ENCODE measurements at places on chromosomes 16 and 17.

GRCh38 chr17:41680426-41681040, 8.2 kb upstream of the EIF1 start:
- DNase-seq = no peak

- no peak for DNase-seq
These were observed 24.7 kb downstream of the NGFR start for GRCh38 chr17:49519781-49520180.

- DNase-seq = no peak
These were observed 45.2 kb upstream of the CHMP6 start for GRCh38 chr17:80946449-80946848.

GRCh38 chr17:7885367-7886226, 3.0 kb upstream of the CHD3 start:
- DNase-seq = peak; percentile 40

GRCh38 chr16:76955629-76956028, 235.4 kb upstream of the MON1B start:
- DNase-seq = no peak

DNA sequence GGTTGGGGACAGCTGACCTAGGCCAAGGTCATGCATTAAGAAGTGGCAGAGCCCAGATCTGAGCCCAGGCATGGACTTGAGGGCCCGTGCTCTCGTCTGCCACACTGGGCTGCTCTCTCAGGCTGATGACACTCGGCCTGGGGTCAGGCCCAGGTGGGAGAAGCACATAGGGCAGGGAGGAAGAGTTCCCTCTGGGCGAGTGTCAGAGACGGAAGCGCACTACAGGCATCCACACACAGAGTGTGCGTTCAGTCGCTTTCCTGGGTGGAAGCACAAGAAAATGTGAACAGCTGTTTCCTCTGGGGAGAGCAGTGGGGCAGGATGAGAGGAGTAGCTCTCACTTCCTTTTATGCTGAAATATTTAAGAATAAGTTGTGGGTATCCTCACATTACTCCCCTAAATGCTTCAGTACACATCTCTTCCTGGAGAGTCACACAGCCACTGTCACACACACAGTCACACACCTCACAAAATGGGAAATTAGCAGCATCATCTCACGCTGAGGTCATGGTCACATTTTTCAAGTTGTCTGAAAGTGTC, 59.7 kb downstream of the B9D1 start:
- peak; percentile 86 for DNase-seq

DNA sequence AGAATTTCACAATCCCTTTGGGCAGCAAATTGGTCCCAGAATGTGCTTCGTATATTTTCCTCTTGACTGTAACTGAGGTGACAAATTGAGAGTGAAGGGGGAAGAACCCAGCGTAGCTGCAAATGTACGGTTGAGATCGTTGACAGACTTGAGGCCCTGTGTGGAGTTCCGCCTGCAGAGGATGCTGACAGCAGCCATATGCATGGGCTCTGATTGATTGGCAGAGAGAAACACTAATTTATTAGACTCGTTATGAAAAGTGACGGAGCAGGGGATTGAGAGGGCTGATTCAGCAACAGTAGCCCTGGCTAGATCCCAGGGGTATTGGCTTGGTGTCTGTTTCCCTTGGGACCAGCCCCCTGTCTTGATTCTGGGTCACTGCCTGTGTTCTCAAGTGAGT, 930.1 kb upstream of the EEF2KMT start:
- no peak for DNase-seq
